NCI-H1417 treated with DMSO at 0.1 percent for 48 hours (cell line): ENCODE measurements at places on chromosomes 2 and 18.

- DNase-seq, result no peak
Measured at GRCh38 chr2:44833171-44834069, 108.1 kb upstream of the SIX3 start.

GRCh38 chr2:171520471-171520870 lies 1.8 kb upstream of the CYBRD1 start:
- DNase-seq, result no peak

- DNase-seq, result no peak
Measured at GRCh38 chr18:78021196-78021595, 771.5 kb downstream of the GALR1 start.

GRCh38 chr2:128311755-128312341 lies 6.8 kb downstream of the HS6ST1 start:
- no peak for DNase-seq

DNA sequence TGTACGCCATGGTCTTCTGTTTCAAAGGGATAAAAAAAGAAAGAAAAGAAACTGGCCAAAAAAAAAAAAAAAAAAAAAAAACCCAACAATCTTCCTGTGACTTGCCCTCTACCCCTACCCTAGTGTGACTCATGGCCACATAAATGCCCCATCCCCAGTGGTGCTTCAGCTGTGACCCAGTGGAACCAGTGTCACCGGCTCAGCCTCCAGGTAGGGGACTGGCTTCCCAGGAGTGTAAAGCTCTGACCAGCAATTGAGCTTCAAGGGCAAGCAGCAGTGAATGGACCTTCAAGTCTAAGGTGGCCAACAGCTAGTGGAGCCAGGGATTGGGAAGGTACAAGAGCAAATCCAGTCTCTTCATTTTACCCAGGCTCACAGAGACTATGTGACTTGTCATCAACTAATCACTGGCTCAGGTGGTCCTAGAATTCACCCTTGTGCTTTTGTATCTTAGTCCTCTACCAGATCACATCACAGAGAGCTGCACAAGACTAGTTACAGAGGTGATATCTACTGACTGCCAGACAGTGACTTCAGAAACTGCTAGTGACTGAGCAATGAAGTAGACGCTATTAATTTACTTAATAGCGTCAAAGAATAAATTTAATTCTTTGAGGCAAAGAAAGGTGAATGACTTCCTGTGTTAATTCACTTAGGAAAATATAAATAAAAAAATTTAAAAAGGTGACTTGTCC lies 1.3 kb upstream of the TGFBRAP1 start:
- DNase-seq, result no peak

DNA sequence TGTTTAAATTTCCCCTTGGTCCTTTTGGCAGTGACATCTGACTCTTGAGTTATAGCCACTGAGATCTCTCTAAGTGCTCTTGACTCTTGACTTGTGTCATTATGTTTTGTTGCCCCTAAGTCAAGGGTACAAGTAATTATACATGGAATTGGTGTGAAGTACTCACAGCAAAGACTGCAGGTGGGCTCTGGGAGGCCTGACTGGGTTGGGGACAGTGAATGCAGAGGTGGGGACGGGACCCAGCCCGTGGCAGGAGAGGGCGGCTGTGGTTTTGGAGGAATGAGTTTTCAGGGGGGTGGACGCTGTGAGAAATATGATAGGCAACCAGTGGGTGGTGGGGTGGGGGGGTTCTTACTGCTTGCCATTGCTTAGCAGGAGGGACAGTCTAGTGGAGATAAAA lies 97.8 kb downstream of the NCK2 start:
- no peak for DNase-seq

DNA sequence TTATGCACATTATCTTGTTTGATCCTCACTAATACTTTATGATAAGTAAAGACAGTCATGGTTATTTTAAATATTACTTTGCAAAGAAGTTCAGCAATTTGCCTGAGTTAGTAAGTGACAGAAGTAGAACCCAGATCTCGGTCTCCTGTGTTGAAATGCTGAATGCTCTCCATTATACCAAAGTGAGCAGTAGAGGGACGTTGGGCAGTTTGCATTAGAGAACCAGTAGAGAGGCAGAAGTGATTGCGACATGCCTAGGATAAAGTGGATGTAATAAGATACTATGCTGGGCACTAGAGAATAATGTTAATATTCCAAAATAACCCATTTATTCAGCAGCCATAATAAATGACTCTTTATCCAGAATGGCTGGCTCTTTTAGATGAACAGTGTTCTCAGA lies 201.0 kb downstream of the PMAIP1 start:
- no peak for DNase-seq

- no peak for DNase-seq
Measured at GRCh38 chr2:235570256-235570655, 76.4 kb downstream of the AGAP1 start.

DNA sequence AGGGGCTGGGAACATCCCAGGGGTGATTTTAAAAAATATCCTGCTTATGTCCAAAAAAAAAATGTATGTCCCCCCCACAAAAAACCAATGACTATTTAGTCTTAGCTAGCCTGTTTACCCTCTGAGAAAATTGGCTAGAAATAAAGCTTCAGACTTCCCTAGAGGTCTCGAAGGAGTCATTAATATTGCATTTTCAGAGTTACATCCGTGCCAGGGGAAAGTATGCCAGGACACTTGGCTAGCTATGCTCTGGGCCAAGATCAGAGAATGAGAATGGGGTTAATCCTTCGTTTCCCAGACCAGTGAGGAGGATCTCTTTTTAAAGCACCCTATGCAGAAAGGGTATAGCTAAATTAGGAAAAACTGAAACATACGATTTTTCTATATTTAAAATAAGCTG lies 183.6 kb downstream of the MC4R start:
- DNase-seq, result no peak
